ENCODE measurements at places on chromosomes 5 and 9.
A peak's percentile ranks its signal among the peaks of the same experiment; 100 is the strongest.

DNA sequence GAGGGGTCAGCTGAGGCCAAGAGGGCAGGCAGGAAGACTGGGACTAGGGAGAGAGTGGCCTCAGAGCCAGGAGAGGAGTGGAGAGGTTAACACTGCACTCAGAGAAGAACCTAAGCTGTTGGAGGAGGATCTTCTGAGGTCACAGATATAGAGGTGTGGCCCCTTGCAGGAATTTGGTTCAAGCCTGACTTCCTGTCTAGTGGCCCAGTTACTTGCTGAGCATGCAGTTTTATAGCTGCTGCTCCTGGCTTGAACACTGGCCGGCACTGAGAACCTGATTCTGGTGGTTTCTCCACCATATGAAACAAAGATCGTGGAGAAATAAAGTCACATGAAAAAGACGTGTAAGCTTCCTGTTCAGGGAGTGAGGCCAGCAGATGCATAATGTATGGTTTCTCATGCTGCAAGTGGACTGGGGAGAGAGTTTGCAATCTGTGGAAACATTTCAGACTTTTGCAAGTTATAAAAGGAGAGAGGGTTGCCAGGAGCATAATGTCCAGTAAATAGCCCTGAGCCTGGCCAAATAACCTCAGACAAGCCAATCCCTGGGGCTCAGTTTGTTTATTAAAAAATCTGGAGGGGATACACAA is 82.6 kb downstream of the GALNT10 start:
- no peak for DNase-seq

DNA sequence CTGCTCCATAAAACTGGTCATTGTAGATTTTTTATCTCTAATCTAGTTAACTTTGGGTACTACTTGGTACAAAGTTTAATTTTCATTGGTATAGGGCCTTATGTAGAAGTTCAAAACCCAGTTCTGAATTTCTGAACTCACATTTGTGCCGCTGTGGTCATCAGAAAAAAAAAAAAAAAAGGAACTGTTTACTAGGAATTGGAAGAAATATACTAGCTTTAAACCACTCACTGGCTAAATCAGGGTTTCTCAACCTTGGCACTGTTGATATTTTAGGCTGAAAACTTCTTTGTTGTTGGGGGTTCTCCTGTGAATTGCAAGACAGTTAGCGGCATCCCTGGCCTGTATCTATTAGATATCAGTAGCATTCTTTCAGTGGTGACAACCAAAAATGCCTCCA is 4.1 kb upstream of the ZFYVE16 start:
- DNase-seq = no peak

DNA sequence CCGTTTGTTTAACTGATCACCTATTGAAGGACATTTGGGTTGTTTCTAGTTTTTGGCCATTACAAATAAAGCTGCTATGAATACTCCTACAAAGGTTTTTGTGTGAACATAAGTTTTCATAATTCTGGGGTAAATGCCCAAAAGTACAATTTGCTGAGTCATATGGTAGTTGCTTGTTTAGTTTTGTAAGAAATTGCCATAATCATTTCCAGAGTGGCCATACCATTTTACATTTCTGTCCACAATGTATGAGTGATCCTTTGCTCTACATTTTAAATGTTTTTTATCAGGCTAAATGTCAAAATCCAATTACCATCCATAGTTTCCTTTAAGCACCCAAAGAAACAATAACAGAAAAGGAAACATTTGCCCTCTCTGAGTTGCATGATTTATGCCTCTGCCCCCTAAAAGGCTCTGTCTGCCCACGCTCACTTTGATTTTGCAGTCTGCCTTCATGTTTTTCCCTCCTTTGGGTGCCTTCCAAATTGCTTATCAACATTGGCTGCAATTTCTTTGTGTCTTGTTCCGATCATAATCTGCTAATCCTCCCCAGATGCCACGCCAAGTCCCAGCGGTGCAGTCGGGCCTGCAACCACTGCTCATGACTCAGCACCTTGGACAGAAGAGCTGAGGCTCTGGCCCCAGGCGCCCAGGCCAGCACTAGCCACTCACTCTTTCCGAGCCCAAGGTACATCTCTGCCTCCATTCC is 339.2 kb downstream of the PIK3R1 start:
- DNase-seq = no peak

DNA sequence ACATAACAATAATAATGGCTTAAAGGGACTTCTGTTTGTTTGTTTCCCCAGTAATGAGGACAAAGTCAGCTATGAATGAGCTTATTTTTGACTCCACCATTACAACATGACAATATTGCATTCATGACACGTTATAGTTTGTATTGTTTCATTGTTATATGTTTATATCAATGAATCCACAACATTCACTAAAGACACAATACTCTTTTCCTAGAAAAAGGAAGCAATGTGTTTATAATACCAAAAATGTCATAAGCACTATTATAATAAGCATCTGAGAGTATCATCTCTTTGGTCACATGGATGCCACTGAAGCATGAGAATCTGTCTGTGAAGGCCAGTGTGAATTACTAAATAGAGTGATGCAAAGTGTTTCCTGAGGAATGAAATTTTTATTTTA is 1026.9 kb upstream of the C9orf72 start:
- DNase-seq = no peak

- no peak for DNase-seq
Measured at GRCh38 chr5:105529851-105530250, 1967.3 kb upstream of the NUDT12 start.

GRCh38 chr9:84819491-84819991 is 150.0 kb downstream of the NTRK2 start:
- peak; percentile 65 for DNase-seq

DNA sequence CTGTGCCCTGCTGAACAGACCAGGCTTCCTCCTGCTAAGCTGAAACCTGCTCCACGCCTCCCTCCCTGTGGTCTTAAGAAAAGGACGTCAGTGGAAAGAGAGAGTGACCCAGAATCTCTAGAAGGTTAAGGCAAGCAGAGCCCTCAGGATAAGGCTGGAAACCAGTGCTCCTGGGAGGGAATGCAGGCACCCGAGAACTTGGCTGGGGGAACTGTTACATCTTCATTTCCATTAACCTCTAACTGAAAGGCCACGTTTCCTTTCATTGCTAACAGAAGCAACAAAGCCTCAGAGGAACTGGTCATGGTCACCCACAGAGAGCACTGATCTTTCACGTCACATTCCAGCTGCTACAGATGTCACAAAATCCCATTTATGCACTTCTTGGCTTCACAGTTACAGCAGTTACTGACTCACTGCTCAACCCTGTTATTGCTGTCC is 26.1 kb upstream of the AKNA start:
- DNase-seq = no peak

DNA sequence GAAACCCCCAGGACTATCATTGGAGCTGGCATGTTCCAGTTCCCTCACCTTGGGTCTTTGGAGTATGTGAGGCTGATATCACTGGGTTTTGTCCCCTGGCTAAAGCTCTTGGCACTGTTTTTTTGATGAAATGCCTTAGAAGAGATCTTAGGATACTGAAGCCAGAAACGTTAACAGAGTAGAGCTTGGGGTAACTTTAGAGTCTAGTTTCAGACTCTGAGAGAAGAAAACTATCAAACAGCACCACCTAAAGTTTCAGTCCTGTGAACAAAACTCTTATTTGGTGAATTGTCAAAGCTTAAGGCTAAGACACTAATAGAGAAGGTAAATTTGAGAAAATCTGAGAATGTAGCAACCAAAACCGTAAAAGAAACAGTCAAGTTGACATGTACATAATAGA is 111.7 kb upstream of the PUM3 start:
- no peak for DNase-seq

DNA sequence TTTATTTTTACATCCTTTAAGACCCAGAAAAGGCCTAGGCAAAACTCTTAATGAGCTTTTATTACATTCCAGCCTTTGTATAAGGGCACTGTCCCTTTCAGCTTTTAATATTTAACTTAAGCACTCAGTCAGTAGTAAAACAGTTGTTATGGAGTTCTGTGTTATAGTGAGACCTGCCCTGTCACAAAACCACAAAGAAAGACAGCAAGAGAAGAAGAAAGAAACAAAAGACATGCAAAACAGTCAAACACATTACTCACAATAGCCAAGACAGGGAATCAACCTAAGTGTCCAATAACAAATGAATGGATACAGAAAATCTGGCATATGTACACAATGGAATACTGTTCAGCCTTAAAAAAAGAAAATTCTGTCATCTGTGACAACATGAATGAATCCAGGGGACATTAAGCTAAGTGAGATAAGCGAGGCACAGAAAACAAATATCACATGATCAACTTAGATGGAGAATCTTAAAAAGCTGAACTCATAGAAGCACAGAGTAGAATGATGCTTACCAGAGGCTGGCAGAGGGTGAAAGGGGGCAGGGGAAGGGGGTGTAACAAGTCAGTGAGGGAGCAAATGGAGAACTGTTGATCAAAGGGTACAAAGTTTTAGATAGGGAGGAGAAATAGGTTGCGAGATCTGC is 63.8 kb upstream of the CCNG1 start:
- DNase-seq = no peak

- DNase-seq = no peak
Measured at GRCh38 chr9:2214707-2215106, 199.6 kb downstream of the SMARCA2 start.

DNA sequence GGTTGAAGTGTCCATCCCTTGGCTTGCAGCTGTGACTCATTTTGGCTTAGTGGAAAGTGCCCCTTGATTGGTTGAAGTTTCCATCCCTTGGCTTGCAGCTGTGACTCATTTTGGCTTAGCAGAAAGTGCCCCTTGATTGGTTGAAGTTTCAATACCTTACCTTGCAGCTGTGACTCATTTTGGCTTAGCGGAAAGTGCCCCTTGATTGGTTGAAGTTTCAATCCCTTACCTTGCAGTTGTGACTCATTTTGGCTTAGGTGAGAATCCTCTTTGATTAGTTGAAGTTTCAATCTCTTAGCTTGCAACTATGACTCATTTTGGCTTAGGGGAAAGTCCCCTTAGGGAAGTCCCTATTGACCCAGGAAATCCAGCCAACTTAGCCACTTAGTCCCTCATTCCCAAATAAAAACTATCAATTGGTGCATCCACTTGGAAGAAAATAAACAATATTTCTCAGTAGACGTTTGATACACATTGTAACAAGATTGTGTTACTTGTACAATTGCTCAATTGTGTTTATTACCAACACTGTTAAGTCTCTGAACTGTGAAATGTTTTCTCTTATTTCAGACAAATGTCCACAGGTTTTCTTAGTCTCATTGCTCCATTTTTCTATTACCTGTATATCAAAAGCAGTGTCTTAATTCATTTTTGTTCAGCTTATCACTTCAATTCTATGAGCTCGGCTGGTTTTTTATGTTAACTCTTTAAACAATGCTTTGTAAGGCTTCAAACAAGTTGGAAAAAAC is 2308.8 kb upstream of the ACO1 start:
- DNase-seq = no peak
